CD4-positive, CD25-positive, alpha-beta regulatory T cell (primary cell): ENCODE measurements at places on chromosomes 1 and 21. TPM values are rescaled to one million over a fixed set of nuclear protein-coding genes. Genes with fewer than 3 reads are reported as not detected.

The ADGRL2 gene
- total RNA-seq, result not detected

The FAM177B gene
- not detected for total RNA-seq

The CHML gene
- 5.5 TPM for total RNA-seq

The AMY1B gene
- not detected for total RNA-seq

The LRRC38 gene
- total RNA-seq, result not detected

The TTC39A gene
- not detected for total RNA-seq

The CDK18 gene
- 0.49 TPM for total RNA-seq

The CCDC190 gene
- total RNA-seq, result not detected

DNA sequence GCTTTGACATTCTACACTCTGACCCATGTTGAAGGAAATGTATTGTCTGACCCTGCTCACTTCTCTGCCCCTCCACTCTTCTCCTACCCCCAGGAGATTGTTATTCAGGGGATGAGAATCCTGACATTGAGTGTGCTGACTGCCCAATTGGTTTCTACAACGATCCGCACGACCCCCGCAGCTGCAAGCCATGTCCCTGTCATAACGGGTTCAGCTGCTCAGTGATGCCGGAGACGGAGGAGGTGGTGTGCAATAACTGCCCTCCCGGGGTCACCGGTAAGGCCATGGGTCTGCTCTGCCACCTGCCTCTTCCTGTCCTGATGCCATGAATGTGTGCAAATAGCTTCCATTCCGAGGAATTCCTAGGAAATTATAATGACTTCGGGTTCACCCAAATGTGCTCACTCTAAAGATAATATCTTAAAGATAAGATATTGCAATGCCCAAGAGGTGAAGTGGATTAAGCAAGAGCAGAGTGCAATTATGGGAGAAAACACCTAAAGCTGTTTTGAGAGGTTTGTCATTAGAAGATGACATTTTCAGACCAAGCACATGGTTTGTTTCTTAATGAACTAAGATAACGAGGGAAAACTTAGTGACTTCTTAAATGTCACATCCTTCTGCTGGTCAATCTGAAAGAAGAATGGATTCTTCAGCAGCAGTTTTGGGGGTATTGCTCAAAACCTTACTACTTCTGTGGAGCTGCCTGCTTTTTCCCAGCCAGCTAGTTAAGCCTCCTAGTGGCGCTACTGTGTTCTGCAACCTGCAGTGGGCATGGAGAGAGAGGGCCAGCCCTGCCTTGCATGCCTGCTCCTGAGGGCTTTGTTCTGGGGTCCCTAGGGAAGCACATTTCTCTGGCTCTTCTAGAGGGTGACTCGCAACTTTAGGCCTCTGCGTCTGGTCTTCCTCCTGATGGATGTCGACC is 41.6 kb downstream of the LAMC2 start:
- H3K36me3 ChIP-seq, result no peaks in the 10 kb centered on the region
- H3K27me3 ChIP-seq, result no peaks in the 10 kb centered on the region
- H3K27ac ChIP-seq, result no peak overlapping the region
- H3K4me1 ChIP-seq, result no peaks in the 10 kb centered on the region
- H3K4me3 ChIP-seq, result no peak overlapping the region

GRCh38 chr1:115469703-115470476 is 131.8 kb upstream of the NGF start:
- no peak for DNase-seq
- no peak overlapping the region for H3K4me3 ChIP-seq
- H3K36me3 ChIP-seq, result no peaks in the 10 kb centered on the region
- no peaks in the 10 kb centered on the region for H3K4me1 ChIP-seq
- no peak overlapping the region for H3K27ac ChIP-seq

DNA sequence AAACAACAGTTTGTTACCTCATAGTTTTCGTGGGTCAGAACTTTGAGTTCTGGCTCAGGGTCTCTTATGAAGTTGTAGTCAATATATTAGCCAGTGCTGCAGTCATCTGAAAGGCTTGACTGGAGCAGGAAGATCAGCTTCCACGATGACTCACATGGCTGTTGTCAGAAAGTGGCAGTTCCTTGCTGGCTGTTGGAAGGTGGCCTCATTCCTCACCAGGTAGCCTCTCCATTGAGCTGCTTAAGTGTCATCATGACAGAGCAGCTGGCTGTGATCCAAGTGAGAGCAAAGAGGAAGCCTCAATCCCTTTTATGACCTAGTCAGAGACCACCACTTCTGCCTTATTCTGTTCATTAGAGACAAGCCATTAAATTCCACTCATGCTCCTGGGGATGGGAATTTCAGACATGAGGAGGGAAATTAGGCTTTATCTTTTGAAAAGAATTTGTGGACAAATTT is 5.6 kb downstream of the OSBPL9 start:
- no peaks in the 10 kb centered on the region for H3K27me3 ChIP-seq
- no peak overlapping the region for H3K4me3 ChIP-seq
- DNase-seq, result no peak
- H3K36me3 ChIP-seq, result no peaks in the 10 kb centered on the region
- no peak overlapping the region for H3K27ac ChIP-seq

- no peak overlapping the region for H3K27ac ChIP-seq
- no peaks in the 10 kb centered on the region for H3K36me3 ChIP-seq
- no peaks in the 10 kb centered on the region for H3K27me3 ChIP-seq
These were observed 53.6 kb upstream of the ZNF644 start for GRCh38 chr1:91075233-91076135.

DNA sequence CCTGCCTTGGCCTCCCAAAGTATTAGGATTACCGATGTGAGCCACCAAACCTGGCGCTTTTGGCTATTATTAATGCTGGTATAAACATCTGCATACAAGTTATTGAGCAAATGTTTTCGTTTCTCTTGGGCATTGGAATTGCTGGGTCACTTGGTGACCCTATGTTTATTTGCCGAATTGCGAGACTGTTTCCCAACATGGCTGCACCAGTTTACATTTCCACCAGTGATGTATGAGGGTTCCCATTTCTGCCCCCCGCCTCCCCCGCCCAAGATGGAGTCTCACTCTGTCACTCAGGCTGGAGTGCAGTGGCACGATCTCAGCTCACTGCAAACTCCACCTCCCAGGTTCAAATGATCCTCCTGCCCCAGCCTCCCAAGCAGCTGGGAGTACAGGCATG is 20.9 kb downstream of the SFPQ start:
- no peak overlapping the region for H3K4me3 ChIP-seq
- no peaks in the 10 kb centered on the region for H3K4me1 ChIP-seq
- H3K36me3 ChIP-seq, result peaks cover 21% of the 10 kb centered on the region

DNA sequence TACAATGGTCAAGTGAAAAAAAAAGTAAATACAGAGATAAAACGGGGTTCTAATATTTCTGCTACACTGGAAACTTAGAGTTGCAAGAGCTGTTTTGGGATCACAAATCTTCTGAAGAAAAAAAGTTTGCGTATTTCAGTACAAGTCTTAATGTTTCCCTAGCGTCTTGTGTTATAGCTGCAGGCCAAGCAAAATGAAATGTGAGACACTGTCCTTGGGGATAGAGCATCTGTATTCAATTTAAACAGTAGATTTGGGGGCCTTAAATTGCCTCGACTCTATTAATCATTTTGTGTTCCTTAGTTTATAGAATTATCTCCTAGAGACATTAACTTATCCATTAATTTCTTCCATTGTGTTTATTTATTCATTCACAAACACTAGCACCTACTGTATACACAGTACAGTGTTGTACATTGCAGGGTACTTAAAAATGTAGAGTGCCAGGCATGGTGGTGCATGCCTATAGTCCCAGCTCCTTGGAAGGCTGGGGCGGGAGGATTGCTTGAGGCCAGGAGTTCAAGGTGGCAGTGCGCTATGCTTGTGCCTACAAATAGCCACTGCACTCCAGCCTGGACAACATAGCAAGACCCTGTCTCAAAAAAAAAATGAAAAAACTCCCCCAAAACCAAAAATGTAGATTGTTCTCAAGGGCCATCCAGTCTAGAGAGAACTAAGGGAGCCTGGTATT is 7.9 kb downstream of the DISC1 start:
- H3K27me3 ChIP-seq, result no peaks in the 10 kb centered on the region
- H3K27ac ChIP-seq, result no peak overlapping the region
- H3K4me1 ChIP-seq, result peaks cover under 1% of the 10 kb centered on the region

DNA sequence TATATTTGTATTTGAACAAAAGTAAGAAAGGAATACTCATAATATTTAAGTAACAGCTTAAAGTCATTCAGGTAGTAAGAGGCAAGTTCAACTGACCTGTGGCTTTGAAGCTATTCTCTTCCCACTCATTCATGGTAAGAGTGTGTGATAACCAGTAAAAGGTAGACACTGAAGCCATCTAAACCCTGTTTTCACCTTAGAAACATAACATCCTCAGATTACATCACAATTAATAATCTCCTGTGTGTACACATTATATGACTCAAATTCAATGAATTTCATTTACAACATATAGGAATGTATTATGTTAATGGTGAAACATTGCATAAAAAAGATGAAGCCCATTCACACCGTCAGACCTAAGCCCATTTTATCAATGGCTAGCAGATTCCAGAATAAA is 364.8 kb upstream of the SNX7 start:
- no peaks in the 10 kb centered on the region for H3K4me1 ChIP-seq
- H3K4me3 ChIP-seq, result no peak overlapping the region
- H3K27ac ChIP-seq, result no peak overlapping the region

DNA sequence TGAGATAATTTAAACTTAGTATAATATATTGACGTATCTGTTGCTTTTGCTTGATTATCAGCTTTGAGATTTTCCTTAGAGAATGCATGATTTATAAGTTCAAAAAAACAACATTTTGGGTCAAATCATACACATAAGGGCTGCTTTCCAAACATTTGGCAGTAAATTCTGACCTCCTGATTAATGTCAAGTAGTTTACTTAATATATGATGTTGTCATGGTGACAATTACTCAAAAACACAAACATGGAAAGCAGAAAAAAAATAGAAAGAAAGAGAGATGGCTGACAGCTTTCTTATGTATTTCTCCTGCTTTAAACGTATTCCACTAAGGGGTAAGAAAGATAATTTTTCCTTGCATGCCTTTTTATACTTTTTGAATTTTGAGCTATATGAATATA is 258.2 kb upstream of the C1orf105 start:
- no peaks in the 10 kb centered on the region for H3K27me3 ChIP-seq
- no peak for DNase-seq
- H3K27ac ChIP-seq, result no peak overlapping the region
- no peaks in the 10 kb centered on the region for H3K4me1 ChIP-seq
- H3K36me3 ChIP-seq, result no peaks in the 10 kb centered on the region

DNA sequence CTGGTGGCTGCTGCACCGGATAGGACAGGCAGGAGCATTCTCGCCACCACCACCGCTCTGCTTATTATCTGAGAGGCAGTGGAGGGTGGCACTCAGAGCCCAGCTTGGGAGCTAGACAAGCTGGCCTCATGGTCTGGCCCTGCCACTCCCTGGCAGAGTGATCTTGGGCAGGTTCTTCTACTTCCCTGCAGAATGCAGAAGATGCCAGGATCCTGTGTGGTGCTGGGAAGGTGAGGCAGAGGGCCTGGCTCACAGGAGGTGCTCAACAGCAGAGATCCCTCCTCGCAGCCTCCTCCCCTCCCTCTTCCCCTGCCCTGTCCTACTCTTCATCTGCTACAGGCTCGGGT is 60.4 kb downstream of the ARHGEF10L start:
- DNase-seq, result no peak
- H3K4me3 ChIP-seq, result no peak overlapping the region
- no peaks in the 10 kb centered on the region for H3K4me1 ChIP-seq

DNA sequence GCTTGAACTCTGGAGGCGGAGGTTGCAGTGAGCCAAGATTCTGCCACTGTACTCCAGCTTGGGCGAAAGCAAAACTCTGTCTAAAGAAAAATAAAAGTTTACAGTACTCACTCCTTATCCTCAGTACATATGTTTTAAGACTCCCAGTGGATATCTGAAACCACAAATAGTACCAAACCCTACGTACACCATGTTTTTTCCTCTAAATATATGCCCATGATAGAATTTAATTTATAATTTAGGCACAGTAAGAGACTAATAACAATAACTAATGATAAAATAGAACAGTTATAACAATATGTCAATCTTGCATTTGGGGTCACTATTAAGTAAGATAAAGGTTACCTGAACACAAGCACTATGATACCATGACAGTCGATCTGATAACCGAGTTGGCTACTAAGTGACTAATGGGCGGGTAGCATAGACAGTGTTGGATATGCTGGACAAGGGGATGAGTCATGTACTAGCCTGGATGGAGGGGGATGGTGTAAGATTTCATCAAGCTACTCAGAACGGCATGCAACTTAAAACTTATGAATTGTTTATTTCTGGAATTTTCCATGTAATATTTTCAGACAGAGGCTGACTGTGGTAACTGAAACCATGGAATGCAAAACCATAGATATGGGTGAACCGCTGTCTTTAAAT is 43.7 kb downstream of the ST7L start:
- no peaks in the 10 kb centered on the region for H3K27me3 ChIP-seq
- DNase-seq, result no peak
- no peaks in the 10 kb centered on the region for H3K4me1 ChIP-seq
- H3K4me3 ChIP-seq, result no peak overlapping the region

DNA sequence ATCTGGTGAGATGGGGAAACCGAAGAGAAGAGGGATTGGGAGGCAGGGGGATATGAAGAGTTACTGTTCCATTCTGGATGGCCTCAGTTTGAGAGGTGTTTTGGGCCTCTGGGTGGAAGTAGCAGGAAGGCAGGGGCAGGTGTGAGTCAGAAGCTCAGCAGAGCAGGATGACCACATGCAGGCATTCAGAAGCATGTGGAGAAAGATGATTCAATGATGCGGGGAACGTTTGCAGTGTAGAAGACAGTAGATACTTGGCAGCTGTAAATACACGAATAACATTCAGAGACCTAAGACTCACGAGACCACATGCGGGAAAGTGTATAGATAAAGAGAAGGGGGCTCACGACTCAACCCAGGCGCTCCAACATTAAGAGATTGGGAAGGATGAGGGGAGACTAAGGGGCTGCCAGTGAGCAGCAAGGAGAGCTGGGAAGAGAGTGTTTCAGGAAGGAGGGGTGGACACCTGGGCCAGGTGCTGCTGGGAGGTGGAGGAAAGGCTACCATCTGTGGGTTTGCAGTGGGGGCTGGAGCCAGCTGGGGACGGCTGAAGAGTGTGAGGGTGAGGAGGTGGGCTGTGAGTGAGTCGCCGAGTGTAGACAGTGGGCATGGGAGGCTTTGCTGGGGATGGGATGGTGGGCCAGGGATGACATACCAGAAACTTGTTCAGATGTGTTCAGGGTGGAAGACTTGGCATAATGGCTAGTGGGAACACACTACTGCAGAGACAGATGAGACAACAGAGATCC is 5.8 kb upstream of the EPS8L3 start:
- H3K27me3 ChIP-seq, result no peaks in the 10 kb centered on the region
- H3K4me1 ChIP-seq, result no peaks in the 10 kb centered on the region
